LNCaP clone FGC (cell line): ENCODE measurements at places on chromosomes 12 and 14.
A peak's percentile ranks its signal among the peaks of the same experiment; 100 is the strongest.

- DNase-seq = peak; percentile 36
Measured at GRCh38 chr14:36997843-36998242, 174.6 kb downstream of the SLC25A21 start.

DNA sequence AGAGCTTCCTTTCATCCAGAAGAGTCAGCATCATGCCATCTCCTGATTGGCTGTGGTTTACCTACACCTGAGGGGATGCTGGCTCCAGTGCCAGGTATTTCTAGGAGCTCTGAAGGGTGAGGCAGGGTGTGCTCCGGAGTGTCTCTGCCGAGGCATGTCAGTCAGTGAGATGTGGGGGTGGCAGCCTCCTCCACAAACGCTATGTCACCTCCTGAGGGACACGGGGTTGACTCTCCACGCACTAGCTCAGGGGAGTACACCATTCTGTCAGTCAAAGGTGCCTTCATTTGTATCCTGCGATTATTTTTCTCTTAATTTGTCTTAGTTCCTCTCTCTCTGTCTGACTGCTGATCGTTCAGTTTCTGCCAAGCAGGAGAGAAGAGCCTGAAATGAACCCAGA, 604.5 kb downstream of the VRK1 start:
- DNase-seq = no peak

DNA sequence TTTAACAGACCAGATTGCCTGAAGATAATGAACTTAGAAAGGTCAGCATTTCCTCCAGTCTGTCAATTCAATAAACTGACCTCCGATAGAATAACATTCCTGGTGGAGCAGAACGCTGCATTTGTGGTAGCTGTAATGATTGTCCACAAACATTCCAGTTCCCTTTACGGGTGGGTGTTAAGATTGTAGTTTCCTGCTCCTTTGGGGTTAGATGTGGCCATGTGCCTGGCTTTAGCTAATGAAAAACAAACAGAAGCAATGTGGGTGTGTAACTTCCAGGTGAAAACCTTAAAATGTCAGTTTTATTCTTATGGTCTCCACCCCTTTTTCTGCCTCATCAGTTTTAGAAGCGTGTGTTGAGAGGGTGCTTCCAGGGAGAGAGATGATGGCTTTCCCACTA, 217.3 kb upstream of the CRY1 start:
- no peak for DNase-seq

GRCh38 chr14:33692762-33693161, 258.1 kb downstream of the EGLN3 start:
- DNase-seq = no peak

DNA sequence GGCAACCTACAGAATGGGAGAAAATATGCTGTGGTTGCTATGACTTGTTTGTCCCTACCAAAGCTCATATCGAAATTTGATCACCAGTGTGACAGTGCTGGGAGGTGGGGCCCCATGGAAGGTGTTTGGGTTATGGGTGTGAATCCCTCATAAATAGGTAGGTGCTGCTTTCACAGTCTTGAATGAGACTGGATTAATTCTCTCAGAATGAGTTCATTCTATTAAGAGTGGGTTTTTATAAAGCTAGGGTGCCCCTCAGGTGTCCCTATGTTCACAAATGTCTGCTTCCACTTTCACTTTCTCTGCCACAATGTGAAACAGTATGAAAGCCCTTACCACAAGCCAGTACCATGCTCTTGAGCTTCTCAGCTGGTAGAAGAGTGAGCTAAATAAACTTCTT, 133.5 kb downstream of the CPNE8 start:
- no peak for DNase-seq
